ENCODE measurements at places on chromosomes 7 and 10.

GRCh38 chr7:7972128-7972527, 3.5 kb downstream of the GLCCI1 start:
- no peak for DNase-seq

DNA sequence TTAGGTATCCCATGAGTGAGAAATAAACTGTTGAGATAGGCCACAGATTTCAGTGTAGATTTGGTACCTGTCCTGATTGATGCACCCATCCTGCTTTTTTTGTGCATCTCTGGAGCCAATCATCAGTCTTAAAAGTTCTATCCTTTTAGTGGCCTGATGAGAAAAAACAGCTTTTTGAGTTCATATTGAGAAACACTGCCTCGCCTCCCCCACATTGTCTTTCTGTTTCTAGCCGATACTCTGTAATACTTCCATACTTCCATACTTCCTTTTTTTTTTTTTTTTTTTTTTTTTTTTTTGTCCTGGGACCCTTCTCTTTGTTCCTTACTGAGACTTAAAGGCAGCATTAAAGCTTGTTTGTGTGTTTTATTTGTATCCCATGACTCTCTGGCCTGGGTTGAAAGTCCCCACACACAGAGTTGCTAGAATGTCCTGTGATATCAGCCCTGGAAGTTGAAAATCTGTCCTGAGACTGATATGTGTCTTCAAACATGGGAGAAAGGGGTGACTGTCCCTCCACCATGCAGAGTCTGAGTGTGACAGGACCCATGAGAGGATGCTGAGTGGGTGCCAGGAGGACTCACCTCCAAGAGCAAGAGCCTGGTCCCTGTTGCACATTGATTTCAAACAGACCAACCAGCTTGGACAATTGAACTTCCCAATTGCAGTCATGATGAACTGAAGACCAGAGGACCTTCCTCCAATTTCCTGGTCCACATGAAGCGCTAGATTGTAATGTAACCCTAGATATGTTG, 5.7 kb downstream of the ZNF22 start:
- no peak for DNase-seq

- peak; percentile 73 for DNase-seq
Observed at GRCh38 chr7:128425850-128426249, 16.1 kb upstream of the IMPDH1 start.

DNA sequence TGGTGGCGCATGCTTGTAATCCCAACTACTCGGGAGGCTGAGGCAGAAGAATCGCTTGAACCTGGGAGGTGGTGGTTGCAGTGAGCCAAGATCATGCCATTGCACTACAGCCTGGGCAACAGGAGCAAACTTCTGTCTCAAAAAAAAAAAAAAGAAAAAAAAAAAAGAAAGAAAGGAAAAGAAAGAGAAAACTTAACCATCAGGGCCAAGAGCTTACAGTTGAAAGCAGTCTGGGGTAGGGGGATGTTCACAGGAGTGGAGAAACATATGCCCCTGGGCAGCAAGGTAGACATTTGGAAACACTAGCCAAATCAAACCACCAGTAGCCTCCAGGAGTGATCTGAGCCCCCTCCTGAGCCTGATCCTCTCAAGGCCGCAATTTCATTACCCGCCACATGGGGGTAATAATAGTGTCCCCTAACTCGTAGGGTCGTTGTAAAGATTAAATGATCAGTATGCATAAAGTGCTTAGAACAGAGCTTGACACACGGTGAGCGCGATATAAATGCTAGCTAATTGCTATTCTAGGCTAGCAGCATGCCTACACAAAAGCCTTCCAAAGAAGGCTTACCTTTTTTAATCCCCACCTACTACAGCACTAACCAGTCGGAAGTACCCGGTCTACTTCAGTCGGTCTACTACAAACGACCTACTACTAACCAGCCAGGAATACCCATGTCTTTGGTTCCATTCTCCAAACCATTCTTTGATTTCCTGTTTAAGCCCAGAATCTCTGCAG, 274.3 kb upstream of the NEBL start:
- no peak for DNase-seq

DNA sequence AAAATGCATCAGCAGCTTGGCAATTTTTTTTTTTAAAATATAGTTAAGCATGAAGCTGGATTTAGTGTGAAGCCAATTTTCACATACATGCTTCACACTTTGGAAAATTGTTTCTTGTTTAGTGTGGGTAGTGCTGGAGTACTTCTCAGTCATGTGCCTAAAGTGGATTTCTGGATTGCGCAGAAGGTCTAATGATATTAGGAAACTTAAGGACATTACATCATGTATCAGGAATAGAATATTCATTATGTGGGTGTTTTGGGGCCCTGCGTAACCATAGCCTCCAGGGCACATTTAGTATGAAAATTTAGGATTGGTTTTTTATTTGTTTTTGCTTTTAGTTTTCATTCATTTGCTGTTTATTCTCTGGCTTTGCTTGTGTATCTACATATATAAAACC, 28.8 kb upstream of the BNIP3 start:
- no peak for DNase-seq

DNA sequence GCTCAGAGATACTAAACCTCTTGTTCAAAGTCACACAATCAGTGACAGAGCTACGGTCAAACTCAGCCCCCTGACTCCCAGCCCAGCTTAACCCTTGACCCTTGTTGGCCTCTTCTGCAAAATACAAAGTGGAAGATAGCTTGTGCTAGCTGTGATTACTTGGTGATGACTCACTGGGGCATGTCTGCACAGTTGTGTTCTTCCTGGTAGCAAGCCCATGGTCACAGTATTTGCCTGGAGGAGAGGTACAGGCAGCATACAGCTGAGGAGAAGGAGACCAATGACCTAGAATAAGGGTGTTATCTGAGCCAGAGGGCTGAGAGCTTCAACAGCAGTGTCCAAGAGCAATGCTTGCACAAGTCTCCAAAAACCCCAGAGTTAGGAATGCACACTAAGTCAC, 5.7 kb upstream of the HSPA12A start:
- DNase-seq = no peak

DNA sequence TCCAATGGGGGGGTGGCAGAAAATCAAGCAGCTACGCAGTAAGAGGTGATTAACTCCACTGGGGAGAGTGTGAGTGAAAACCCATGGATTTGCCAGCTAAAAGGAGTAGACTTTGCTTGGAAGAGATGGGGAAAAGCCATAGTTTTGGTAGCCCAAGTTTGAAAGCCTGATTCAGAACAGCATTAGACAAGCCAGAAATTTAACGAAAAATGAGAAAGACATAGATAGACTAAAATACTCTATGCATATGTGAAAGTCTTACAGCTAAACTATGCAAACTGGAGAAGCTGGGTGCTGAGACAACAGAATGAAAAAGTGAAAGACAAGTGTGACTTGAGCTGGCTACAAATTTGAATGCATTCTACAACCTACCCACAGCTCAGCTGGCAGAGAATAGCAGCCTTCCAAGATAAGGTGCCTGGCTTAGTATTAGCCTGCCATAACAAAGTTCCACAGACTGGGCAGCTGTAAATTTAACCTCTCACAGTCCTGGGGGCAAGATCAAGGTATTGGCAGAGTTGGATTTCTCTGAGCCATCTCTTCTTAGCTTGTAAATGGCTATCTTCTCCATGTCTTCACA, 156.6 kb downstream of the CDC14C start:
- no peak for DNase-seq

GRCh38 chr10:124461642-124462347, at the start of gene LHPP:
Gene LHPP, plus strand, starts transcription at chr10:124461823. Its CDS starts 40 bp downstream, at chr10:124461863.
- peak; percentile 89 for DNase-seq

GRCh38 chr10:103663802-103664201, 170.3 kb downstream of the NEURL1 start:
- DNase-seq = no peak

DNA sequence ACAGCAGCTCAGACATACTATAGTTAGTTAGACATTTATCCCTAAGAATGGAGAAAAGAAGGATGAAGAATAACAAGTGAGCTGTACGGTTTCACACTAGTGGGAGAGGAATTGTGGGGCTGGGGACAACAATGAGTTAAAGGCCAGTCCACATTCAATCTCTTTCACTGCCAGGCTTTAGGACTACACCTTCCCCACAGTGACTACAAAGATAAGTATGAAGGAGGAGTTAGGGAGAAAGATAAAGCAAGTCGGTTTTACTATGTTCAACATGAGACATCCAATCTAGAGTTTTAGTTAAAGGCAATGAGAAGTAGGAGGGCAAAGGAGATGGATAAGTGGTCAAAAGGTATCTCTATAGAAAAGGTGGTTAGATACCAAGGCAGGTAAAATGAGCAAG, 16.3 kb downstream of the ARHGAP12 start:
- no peak for DNase-seq

DNA sequence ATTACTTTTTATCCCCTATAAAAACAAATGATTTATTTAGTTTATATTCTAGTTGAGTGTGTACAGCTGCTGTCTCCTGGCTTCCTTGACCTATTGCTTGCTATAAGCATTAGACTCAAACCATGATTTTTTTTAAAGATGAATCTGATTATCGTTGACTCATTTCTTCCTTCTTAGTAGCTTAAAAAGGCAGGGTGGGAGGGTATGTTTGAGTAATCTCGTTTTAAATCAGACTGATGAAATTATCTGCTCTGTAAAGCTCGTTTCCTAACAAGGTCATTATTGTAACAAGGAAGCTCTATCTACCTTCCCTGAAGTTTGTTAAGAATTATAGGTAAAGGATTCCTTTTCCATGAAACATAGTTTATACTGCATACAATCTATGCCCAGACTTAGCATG, 276.3 kb upstream of the KCND2 start:
- DNase-seq = no peak

DNA sequence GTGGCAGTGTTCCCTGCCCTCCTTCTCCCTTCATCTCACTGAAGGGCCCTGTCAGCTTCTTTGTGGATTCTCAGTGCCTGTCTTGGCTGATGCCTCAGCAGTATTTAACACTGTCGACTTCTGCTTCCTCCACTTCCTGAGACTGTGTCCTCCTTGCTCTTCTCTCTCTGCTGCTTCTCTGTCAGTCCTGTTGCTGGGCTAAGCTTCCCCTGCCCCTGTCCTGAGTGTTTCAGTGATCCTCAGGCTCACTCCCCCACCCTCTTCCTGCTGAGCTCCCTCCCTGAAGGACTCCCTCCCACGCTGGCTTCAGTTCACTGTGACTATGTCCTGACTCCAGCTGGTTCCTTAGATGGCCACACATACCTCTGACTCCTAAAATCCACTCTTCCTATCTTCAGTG, 64.9 kb downstream of the CREM start:
- DNase-seq = no peak

DNA sequence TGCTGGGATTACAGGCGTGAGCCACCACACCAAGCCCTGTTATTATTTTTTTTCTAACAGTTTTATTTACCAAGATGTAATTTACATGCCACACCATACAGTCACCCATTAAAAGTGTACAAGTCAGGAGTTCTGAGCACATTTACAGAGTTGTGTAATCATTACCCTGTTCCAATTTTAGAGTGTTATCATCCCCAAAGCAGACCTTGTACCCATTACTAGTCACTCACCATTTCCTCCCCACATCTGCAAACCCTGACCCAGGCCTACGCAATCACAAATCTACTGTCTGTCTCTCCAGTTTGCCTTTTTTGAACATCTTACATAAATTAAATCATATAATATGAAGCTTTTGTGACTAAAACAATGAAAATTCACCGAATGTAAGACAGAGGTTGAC, 402.9 kb upstream of the FOXK1 start:
- DNase-seq = no peak

DNA sequence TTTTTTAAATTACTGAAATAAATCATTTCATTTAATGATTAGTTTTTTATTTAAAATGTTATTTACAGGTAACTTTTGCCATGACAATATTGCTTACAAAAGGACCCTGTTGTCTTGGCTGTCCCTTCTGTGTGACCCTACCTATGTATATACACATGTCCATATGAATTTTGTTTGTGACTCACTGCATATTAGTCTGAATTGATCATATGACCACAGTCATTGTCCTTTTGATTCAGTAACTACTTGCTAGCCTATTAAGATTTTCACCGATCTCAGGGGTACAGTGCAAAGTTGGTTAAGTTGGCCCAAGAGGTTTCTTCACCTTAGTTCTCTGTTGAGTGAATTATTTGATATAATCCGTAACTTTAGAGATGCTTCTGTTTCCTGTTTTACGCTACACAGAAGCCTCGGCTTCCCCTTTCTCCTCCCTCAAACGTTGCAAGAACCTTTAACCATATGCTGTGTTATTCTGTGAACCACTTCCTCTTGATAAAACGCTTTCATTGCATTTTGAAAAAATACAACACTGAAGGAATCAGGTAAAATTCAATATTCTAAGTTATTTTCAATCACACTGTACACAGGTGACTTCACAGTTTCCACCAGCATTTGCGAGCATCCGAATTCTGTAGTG, 43.9 kb downstream of the APBB1IP start:
- DNase-seq = no peak

GRCh38 chr10:63467841-63468240, 2.1 kb upstream of the JMJD1C start:
- DNase-seq = no peak

DNA sequence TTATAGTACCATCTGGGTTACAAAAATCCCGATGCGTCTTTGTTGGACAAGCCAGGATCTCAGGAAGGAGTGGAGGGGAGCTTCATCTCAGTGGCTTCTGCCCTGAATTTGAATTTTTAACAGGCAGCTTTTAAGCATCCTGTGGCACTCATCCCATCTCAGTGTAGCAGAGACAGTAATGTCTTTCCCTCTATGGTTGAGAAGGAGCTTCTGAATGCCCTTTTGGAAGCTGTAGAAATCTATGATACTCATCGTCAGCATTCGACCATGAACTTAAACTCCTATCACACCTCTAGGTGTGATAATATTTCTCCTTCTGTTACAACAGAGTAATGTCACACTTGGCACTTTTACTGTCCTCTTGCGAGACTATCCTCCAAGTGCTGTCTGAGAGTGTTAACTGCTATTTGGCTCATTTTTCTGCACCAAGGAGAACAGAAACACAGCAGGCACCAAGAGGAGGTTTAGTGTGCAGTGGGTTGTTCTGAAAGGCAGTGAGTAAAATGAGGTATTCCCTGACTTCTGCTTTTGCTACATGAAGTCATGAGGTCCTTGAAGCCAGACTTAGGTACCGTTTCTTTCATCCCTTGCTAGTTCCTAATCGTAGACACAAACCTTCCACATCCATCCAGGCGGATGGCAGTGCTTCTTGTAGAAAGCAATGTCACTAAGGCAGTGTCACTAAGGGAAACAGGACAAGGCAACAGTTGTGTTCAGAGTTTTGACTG, 177.4 kb downstream of the CELF2 start:
- no peak for DNase-seq

GRCh38 chr7:18390535-18390907, 105.0 kb upstream of the HDAC9 start:
- DNase-seq = no peak

- DNase-seq = peak; percentile 34
Observed at GRCh38 chr10:91162050-91162494, 58.4 kb upstream of the PCGF5 start.

DNA sequence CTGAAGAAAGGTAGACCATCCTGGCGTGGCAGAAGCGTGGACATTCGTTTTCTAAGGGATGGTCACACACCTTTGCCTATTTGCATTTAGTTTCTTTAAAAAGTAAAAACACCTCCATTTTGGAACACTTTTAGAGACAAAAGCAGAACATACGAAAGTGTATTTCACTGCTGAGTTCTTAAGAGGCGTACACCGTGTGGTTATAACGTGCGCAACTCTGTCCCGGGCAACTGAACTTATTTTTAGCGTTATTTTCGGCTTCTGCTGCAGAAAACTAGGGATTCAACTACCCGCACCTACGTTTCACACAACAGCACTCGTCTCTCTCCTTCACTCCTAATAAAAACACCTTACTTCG, 557 bp upstream of the LSM8 start:
- DNase-seq = peak; percentile 11

- no peak for DNase-seq
Observed at GRCh38 chr7:67875558-67875957, 878.9 kb downstream of the TYW1 start.

GRCh38 chr7:47714669-47715607, 133.0 kb upstream of the TNS3 start:
- DNase-seq = no peak

Data from stimulated activated naive CD8-positive, alpha-beta T cell treated with anti-CD3 and anti-CD28 coated beads, Interleukin-15, amount 100 ng/mL, for 72 hours (primary cell).